ENCODE measurements at places on chromosomes 16 and 17.

DNA sequence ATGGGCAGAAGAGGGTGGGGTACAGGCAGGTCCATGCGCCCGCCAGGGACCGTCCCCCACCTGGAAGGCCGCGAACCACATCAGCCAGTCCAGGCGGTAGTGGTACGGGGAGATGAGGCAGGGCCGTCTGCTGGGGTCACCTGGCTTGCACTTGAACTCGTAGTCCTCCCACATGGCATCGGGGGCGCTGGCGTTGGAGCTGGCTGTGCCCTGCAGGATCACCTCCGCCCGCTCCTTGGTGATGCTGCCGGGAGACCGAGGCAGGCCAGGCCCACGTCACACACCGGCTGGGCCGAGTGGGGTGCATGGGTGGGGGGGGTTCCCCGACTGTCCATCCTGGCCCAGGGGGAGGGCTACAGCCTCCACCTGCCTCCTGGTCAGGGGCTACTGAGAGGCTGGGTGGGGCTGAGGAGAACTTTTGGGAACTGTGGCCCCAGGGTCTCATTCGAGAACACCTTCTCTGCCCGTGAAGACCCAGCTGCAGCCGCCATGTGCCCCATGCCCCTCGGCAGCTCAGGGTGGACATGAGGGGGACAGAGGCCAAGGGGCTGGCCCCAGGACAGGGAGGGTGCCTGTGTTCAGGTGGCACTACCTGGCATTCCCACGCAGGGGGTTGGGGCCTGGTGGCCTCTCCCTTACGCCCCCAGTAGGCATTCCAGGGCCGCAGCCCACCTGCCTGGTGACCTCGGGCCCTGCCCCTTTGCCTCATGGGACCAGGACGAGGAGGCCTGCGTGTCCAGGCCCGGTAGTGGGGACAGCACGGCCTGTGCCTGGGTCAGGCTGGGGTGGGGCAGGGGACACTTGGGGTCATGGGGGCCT lies 69.5 kb upstream of the GNG13 start:
- no peak for DNase-seq

DNA sequence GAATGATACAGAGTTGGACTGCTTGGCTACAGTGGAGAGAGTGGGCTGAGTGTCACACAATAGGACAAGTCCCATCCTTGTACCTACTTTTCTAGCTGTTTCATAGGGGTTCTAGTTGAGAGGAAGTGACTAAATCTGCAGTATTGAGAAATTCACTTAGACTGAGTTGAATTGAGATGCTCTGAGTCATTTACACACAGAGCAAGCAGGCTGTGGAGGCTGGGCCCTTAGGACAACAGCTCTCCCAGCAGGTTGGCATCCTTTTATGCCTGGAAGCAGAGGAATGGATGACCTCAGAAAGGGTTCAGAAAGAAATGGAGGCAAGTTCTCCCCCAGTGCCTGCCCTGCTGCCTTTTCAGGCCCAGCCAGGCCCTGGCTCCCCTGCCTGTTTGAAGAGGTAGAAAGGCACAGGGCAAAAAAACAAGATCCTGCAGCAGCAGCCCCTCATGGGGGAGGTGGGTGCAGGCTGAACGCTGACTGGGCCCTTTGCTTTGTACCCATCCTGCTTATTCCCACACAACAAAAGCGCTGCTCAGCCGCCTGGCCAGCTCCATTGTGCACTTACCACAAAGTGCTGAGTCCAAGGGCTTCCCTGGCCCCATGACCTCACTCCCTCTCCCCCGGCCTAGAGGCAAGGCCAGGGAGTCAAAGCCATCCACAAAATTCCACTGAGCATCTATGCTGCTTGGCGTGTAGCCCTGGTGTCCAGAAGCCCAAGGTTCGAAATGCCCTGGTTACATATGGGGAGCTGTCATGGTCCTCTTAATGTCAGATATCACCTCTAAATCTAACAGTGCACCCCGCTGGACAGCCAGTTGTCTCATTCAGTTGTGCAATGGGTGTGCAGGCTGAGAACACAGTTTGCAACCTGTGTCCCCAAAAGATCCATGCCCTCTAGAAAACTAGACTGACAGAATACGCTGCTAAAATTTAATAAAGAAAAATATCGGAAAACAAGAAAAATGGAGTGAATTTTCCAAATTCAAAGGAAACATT lies 5.4 kb upstream of the CRYBA1 start:
- peak; percentile 63 for DNase-seq

GRCh38 chr17:20244671-20245070 lies 222.7 kb downstream of the LGALS9B start:
- DNase-seq = no peak

DNA sequence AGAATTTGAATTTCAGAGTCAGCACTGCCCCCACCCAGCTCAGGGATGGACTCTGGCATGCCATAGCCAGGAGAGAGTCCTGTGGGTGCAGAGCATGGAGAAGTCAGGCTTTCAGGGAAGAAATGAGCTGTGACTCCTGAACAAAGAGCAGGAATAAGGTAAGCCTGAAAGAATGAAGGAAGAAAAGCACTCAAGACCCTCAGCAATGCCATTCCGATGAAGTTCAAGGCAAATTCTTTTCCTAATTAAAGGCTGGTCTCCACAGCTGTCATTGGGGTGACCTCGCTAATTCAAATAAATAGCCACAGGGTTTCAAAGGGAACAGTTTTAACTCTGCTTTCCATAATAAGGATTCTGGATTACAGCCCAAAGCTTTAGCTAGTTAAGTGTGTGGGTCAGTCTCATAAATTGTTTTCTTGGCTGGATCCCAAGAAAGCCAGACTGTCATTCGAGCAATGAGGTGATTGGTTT lies 31.7 kb downstream of the TOM1L2 start:
- DNase-seq = no peak

DNA sequence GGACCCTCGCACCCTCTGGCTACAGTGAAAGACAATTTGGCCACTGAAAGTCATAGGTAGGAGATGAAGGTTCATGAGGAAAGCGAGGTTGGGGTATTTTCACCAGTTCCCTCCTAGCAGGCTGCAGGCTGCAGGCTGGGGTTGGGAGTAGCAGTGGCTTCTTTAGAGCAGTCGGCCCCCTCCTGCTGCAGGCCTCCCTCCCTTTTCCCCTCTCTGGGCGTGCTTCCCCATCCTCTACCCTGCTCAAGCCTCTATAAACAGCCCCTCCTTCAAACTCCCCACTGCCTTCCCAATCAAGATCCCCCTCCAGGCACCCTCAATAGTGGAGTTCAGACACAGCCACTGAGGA lies 41.8 kb downstream of the GAS7 start:
- DNase-seq = no peak

GRCh38 chr16:47734081-47734857 lies 273.1 kb downstream of the PHKB start:
- no peak for DNase-seq

- DNase-seq = no peak
Measured at GRCh38 chr16:75273054-75273925, 21.9 kb upstream of the BCAR1 start.

- DNase-seq = no peak
Measured at GRCh38 chr17:44322236-44322895, 2.3 kb downstream of the SLC25A39 start.

- DNase-seq = no peak
Measured at GRCh38 chr16:72537664-72538063, 365.7 kb upstream of the PMFBP1 start.

DNA sequence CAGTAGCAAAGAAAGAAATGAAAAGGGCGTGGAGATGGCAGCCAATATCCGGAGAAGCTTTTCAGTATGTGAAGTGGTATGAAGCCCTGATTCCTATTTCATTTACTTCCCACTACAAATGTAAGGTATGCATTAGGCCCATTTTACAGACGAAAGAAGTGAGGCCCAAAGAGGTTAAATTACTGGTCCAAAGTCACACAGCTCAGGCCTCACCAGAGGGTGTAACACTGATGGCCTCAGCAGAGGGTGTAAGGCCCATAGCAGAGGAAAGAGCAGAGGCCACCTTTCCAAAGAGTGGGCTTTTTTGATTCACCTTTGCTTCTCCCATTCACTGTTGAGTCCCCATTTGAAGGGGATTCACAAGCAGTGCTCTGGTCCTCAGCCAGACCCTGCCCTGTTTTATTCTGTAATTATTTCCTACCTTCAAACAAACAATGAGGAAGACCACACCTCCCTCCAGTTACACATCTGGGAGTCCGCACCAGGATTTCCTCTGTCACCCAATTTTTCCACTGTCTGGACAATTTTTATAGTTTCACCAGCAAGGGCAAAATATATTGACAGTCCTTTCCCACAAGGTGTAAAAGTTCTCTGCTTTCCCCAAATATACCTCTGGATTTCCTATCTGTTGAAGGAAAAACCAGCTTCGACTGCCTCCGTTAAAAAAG lies 7.1 kb downstream of the ZFHX3 start:
- DNase-seq = no peak

- peak; percentile 85 for DNase-seq
Measured at GRCh38 chr16:87608400-87608985, 6.2 kb downstream of the JPH3 start.

- DNase-seq = peak; percentile 54
Measured at GRCh38 chr16:23640615-23640930, 537 bp downstream of the PALB2 start.

DNA sequence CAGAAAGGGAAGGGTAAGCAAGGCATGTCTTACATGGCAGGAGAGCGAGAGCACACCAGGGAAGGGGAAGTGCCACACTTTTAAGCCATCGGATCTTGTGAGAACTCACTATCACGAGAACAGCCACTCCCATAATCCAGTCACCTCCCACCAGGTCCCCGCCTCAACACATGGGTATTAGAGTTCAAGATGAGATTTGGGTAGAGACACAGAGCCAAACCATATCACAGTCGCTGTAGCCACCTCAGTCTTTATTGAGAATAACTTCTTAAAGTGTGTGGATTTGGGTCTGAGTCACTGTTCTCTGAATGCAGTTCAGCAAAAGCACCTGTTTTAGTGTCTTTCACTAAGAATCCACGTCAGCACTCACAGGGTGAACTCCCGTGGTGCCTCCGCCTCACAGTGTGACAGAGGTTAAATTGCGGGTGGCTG lies 195.2 kb upstream of the CHMP6 start:
- no peak for DNase-seq

GRCh38 chr16:711548-712320 lies 3.2 kb upstream of the METRN start:
- peak; percentile 79 for DNase-seq

DNA sequence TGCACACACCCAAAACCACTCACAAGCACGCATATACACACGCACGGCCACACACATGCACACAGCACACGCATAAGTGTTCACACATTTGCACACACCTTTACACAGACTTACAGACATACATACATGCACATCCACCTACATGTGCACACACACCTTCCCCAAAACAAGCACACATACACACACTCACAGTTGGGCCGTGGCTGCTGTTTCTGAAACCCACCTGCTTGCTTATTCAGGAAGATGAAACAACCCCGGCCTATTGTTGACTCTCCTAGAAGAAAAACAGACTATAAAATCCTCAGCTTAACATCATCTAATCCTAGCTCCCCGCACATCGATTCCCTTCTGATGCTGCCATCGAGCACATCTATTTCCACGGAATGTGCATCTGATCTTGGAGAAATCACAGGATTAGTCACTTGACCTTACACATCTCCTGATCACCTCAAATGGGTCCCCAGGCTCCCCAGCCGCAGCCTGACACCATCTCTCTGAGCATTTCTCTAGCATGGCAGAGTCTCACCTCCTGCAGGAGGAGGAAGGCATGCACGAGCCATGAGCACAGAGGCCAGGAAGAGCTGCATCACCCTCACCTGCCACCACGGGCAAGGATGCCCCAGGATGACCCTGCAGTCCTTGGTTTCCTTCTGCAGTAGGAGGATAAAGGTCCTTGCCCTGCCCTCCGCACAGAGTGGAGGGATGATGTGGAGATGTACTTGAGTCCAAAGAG lies 105.8 kb upstream of the CDH5 start:
- DNase-seq = no peak
